ENCODE measurements at places on chromosomes 12 and 14. TPM values are rescaled to one million over a fixed set of nuclear protein-coding genes. Genes with fewer than 3 reads are reported as not detected.
A peak's percentile ranks its signal among the peaks of the same experiment; 100 is the strongest.

DNA sequence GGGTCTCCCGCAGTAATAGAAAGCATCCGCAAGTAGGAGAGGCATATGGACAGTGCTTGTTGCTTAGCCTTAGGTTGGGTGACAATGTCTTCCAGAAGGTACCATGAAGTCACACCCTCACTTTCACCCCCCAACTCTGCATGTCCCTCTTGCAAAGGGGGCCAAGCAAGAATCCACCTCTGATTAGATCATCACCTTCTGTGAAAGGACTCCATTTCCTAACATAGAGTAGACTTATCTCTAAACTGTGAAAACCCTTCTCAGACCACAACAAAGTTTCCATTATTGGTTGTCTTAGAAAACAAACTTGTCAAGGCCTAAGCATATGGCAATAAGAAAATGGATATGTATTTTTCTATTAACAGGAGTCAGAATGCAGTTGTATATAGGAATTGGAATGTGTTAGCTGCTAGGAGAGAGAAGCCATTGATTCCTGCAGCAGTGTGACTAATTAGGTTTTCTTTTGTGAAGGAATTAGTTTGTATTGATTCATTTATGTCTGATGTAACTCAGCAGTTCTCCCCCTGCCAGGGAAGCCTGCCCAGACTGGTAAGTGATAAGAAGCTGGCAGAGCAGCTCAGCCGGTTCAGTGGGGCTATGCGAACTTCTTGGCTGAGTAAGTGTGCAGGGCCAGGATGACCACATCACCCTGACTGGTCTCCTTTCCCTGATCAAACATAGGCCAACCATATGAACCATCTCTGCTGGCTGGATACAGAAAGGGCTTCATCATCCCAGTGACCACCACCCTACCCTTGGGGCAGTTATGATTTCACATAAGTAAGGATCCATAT, 107.3 kb upstream of the CCDC196 start:
- no peak for DNase-seq

- no peak for DNase-seq
These were observed 355.6 kb downstream of the LRIG3 start for GRCh38 chr12:58564721-58565120.

- peak; percentile 96 for DNase-seq
These were observed 18.4 kb downstream of the ANO6 start for GRCh38 chr12:45234139-45234865.

DNA sequence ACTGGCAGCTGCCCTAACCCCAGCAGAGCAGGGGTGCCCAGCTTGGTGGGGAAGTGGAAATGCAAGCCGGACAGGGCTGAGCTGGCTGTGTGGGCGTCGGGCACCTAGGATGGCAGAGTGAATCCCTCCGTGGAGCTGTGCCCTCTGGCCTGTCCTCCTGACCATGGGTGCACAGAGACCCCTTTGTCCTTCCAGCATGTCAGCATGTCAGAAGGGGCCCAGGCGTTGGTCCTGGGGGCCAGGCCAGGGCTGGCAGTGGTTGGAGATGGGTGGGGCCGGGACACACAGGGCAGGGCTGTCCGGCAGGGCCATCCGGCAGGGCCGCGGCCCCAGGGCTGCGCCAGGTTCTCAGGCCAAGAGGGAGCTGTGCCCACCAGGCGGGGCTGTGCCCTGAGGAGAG, 8.8 kb upstream of the TEX22 start:
- no peak for DNase-seq

- DNase-seq, result no peak
These were observed 9.3 kb upstream of the PRIMA1 start for GRCh38 chr14:93797536-93797935.

GRCh38 chr14:77249286-77249685, 21.7 kb downstream of the NGB start:
- no peak for DNase-seq

DNA sequence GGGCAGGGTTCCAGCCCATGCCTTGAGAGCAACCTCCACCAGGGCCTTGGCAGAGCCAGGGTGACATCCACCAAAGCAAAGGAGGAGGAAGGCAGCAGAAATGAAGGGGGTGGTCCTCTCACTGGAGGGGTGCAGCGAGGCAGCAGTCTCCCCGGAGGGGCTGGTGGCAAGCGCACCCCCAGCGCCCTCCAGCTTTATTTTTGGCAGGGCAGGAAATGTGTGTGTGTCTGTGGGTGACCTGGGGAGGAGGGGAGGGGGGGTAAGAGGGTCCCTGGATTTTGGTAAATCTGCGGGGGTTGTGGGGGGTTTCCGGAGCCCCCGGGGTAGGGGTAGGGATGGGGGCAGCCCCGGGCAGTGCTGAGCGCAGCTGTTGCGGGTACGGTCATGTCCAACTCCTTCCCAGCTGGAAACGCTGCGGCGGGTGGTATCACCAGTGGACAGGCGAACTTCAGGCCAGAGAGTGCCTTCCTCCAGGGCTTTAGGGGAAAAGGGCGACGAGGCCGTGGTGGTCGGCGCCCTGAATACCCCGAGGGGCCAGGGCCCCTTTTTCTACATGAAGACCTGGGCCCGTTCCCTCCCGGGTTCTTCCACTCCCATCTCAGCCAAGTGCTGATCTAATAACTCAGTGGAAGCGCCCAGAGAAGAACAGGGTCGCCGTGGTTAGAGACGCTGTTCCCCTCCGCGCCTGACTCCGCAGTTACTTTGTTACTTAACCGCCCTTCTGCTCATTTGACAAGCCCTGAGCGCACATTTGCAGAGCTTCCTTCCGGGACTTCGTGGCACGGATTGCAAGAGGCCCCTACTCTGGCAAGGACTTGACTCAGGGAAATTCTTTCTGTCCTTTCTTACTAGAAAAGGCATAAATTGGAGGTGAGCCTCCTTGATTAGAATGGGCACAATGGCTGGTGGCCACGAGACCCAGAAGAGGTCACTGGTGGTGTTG, 55.2 kb downstream of the FOS start:
- no peak for DNase-seq

Gene PMCH
- total RNA-seq, result not detected

Gene TAS2R14
- total RNA-seq, result 5.5 TPM

Gene KMT2D
- 117 TPM for total RNA-seq

Data from glomerular endothelial cell (primary cell).